ENCODE measurements at places on chromosomes 4 and X. TPM values are rescaled to one million over a fixed set of nuclear protein-coding genes. Genes with fewer than 3 reads are reported as not detected.
A peak's percentile ranks its signal among the peaks of the same experiment; 100 is the strongest.

The DNAJB14 gene
- 28.9 TPM for total RNA-seq

GRCh38 chrX:43958529-43958928, 14.7 kb downstream of the NDP start:
- no peaks in the 10 kb centered on the region for H3K4me1 ChIP-seq
- no peak overlapping the region for H3K4me3 ChIP-seq
- H3K27ac ChIP-seq = no peak overlapping the region

The DACH2 gene
- total RNA-seq = not detected

GRCh38 chrX:113868711-113869110, 715.2 kb upstream of the HTR2C start:
- no peaks in the 10 kb centered on the region for H3K27me3 ChIP-seq
- H3K4me3 ChIP-seq = no peak overlapping the region
- H3K27ac ChIP-seq = no peak overlapping the region
- H3K36me3 ChIP-seq = no peaks in the 10 kb centered on the region
- no peak for DNase-seq

- no peaks in the 10 kb centered on the region for H3K4me1 ChIP-seq
- DNase-seq = no peak
- no peaks in the 10 kb centered on the region for H3K27me3 ChIP-seq
- no peak within 1 kb of the TSS for H3K27ac ChIP-seq
Measured at GRCh38 chr4:42396752-42397634, at the start of gene SHISA3. TSS of gene SHISA3 (plus strand) at chr4:42397488. CDS start at chr4:42398057, 569 bp downstream.

The CDX4 gene
- total RNA-seq = not detected

DNA sequence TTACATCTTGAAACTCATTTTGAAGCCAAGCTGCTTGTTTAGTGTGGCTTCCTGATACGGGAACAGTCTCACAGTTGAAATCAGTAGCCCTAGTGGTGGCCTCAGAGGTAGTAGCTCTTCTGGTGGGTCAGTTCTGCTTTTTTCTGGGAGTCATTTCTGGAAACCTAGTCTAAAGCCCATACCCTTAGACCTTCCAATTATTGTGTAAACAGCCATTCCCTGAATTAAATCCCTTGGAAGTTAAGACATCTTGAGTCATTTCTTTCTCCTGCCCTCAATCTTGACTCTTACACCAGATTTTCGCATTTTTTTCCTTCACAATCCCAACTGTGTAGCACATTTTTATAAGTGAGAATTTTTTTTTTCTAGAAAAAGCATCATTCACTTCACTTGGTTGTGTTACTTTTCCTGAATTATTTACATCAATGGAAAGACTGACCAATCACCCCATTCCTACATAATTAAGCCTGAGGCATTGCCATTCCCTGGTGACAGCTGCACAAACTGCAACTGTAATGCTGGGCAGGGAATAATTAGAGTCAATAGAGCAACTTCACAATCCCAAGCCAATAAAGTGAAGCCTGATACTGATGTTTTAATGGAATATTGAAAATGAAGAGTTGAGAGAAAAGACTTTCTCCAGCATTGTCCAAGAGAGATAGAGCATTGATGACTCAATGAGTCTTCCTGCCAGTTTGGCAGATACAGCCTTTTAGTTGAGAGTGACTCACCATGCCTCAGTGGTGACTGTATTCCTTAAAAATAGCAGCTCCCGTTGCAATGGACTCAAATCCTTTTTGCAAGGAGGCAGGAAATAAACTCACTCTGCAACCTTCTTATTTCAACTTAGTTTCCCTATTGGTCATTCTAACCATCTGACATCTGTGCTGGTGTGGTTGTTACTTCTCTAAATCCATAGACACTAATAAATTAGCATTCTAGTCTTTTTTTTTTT, 13.0 kb upstream of the SEPSECS start:
- no peaks in the 10 kb centered on the region for H3K27me3 ChIP-seq
- H3K36me3 ChIP-seq = no peaks in the 10 kb centered on the region
- no peak overlapping the region for H3K27ac ChIP-seq
- DNase-seq = no peak

GRCh38 chr4:38654273-38654672, 9.7 kb upstream of the KLF3 start:
- no peak for DNase-seq
- H3K27ac ChIP-seq = no peak overlapping the region
- no peak overlapping the region for H3K4me3 ChIP-seq
- H3K4me1 ChIP-seq = no peaks in the 10 kb centered on the region

The TDO2 gene
- total RNA-seq = not detected

DNA sequence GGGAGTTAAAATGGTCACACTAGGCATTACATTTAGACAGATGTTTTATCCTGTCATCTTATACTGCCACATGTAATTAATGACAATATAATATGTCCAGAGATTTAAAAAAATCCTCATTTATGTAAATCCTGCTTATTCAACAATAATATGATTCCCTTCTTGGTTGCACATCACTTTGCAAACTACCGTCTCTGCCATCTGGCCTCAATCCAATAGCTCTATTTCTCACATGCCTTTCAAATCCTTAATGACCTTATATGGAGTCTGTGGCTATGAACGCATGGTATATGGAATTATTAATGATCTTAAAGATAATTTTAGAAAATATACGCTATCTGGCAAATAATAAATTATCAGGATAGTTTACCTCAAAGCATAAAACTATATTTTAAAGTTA, 144.5 kb downstream of the NPNT start:
- no peaks in the 10 kb centered on the region for H3K4me1 ChIP-seq
- no peaks in the 10 kb centered on the region for H3K36me3 ChIP-seq
- H3K27ac ChIP-seq = no peak overlapping the region
- no peaks in the 10 kb centered on the region for H3K27me3 ChIP-seq
- no peak overlapping the region for H3K4me3 ChIP-seq
- no peak for DNase-seq

The ARHGAP6 gene
- total RNA-seq = not detected

DNA sequence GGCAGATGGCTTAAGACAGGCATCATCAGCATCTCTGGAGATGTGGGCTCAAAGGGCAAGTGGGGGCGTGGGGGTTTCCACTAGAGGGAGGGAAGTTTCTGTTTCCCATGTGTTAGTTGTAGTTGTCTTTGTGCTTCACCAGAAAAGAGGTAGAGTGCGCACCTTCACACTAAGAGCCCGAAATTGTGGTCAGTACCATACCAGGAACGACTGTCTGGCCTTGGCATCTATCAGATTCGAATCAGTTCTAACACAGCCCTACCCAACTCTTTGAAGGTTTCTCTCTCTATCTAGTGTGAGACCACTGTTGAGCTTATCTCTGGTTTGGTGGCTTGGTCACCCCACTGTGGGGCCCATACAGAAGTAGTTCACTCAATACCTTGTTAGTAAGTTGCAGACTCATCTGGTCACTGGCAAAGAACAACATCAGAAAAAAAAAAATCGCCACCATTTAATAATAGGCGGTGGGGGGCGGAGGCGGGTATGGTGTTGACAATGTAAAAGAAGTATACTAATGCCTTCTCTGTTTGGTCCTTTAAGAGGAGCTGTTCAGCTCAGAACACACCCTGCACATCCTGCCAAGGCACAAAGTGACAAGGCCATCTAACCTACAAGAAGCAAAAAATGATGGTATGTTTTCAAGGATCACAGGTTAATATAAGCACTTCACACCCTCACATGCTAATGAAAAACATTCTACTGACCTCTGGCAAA, 71.1 kb downstream of the NYX start:
- H3K4me1 ChIP-seq = no peaks in the 10 kb centered on the region
- H3K27me3 ChIP-seq = no peaks in the 10 kb centered on the region
- no peak overlapping the region for H3K4me3 ChIP-seq
- DNase-seq = no peak

The MAGIX gene
- not detected for total RNA-seq

The ASB12 gene
- 0.41 TPM for total RNA-seq

The MAGEC1 gene
- not detected for total RNA-seq

The KDM6A gene
- 48.2 TPM for total RNA-seq

- no peak overlapping the region for H3K27ac ChIP-seq
- no peaks in the 10 kb centered on the region for H3K36me3 ChIP-seq
- no peaks in the 10 kb centered on the region for H3K27me3 ChIP-seq
- no peak for DNase-seq
- no peak overlapping the region for H3K4me3 ChIP-seq
- H3K4me1 ChIP-seq = no peaks in the 10 kb centered on the region
Measured at GRCh38 chr4:54499308-54500074, 158.3 kb upstream of the KIT start.

DNA sequence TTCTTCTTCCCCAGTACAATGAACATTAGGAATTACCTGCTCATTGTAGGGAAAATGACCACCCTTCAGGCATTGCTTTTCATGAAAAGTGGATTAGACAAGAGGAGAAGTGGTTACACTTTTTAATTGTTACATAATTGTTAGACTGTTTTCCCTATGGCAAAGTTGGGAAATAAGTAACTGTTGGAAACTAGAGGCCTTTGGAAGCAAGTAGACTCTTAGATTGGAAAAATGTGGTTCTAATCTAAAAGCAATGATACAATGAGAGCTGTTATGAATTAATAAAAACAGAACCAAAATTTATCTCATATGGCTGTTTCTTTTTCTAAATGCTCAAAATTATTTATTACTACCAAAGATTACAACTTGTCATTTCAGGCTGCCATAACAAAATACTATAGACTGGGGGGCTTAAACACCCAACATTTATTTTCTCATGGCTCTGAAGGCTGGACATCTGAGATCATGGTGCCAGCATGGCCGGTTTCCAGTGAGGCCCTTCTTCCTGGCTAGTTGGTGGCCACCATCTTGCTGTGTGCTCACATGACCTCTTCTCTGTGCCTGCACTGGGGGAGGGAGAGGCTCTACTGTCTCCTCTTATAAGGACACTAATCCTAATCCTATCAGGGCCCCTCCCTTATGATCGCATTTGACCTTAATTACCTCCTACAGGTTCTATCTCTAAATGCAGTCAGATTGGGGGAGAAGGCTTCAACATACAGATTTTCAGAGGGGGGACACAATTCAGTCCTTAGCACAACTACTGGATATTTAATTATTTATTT, 12.5 kb downstream of the CC2D2A start:
- H3K4me1 ChIP-seq = peaks cover 6% of the 10 kb centered on the region
- no peak overlapping the region for H3K27ac ChIP-seq
- no peaks in the 10 kb centered on the region for H3K27me3 ChIP-seq
- no peak overlapping the region for H3K4me3 ChIP-seq
- H3K36me3 ChIP-seq = no peaks in the 10 kb centered on the region

- H3K36me3 ChIP-seq = no peaks in the 10 kb centered on the region
- no peak for DNase-seq
- no peaks in the 10 kb centered on the region for H3K27me3 ChIP-seq
Measured at GRCh38 chr4:100168521-100168920, 21.7 kb downstream of the DDIT4L start.

DNA sequence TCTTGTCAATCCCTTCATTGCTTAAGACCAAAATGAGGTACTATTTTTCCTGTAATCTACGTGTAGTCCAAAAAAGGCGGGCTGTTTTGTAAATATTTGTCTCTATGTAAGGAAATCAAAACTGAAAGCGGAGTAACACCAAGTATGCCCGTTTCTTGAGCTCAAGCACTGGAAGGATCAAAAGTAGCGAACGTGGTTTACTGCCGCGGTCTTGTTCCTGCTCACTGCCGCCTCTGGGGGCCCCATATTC, 71.5 kb downstream of the AFF1 start:
- H3K4me3 ChIP-seq = peak overlapping the region; percentile 75
- peaks cover 37% of the 10 kb centered on the region for H3K4me1 ChIP-seq
- peak overlapping the region; percentile 8 for H3K27ac ChIP-seq
- DNase-seq = no peak
- no peaks in the 10 kb centered on the region for H3K27me3 ChIP-seq

- no peak overlapping the region for H3K4me3 ChIP-seq
- H3K36me3 ChIP-seq = no peaks in the 10 kb centered on the region
- H3K4me1 ChIP-seq = no peaks in the 10 kb centered on the region
- DNase-seq = no peak
Measured at GRCh38 chr4:94613248-94613647, 144.5 kb upstream of the BMPR1B start.

The SEC24D gene
- total RNA-seq = 65.0 TPM

- H3K4me3 ChIP-seq = no peak overlapping the region
- no peaks in the 10 kb centered on the region for H3K27me3 ChIP-seq
- peaks cover 28% of the 10 kb centered on the region for H3K4me1 ChIP-seq
- no peak overlapping the region for H3K27ac ChIP-seq
Measured at GRCh38 chrX:107504006-107504405, 54.6 kb downstream of the FRMPD3 start.

The ADGRL3 gene
- not detected for total RNA-seq

GRCh38 chr4:54669831-54670230, 12.1 kb downstream of the KIT start:
- H3K4me3 ChIP-seq = no peak overlapping the region
- DNase-seq = no peak
- no peaks in the 10 kb centered on the region for H3K36me3 ChIP-seq
- no peak overlapping the region for H3K27ac ChIP-seq
- H3K27me3 ChIP-seq = no peaks in the 10 kb centered on the region
- H3K4me1 ChIP-seq = no peaks in the 10 kb centered on the region
